ENCODE measurements at places on chromosomes 1 and 21.

- DNase-seq = no peak
- no peak overlapping the region for H3K4me3 ChIP-seq
- no peaks in the 10 kb centered on the region for H3K36me3 ChIP-seq
- H3K27me3 ChIP-seq = peaks cover 37% of the 10 kb centered on the region
- no peak overlapping the region for H3K27ac ChIP-seq
- H3K4me1 ChIP-seq = peaks cover 6% of the 10 kb centered on the region
Measured at GRCh38 chr1:236608930-236609726, 4.8 kb upstream of the HEATR1 start.

DNA sequence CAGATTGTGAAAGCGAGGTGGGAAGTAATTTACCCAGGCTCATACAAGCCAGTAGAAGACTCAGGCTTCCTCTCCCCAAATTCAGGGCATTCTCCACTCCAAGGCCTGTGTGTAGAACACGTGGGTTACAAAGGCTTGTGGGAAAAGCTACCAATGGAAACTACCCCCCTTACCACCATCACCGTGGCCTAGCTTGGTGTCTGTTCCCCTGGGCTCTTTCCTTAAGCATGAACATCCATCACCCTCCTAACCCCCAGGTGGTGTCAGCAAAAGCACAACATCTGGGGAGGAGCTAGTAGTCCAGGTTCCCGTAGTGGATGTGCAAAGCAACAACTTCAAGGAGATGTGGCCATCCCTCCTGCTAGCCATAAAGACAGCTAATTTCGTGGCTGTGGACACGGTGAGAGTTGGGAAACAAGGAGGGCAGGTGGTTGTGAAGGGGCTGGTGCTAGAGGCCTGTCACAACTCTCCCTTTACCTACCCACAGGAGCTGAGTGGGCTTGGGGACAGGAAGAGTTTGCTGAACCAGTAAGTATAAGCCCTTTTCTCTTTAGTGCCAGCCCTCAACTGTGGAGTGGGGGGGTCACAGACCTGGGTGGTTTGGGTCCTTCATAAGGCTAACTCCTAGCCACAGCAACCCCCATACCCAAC, 701 bp upstream of the MUTYH start:
- H3K27ac ChIP-seq = peak overlapping the region; percentile 99
- H3K36me3 ChIP-seq = peaks cover 47% of the 10 kb centered on the region
- H3K4me3 ChIP-seq = peak overlapping the region; percentile 99

DNA sequence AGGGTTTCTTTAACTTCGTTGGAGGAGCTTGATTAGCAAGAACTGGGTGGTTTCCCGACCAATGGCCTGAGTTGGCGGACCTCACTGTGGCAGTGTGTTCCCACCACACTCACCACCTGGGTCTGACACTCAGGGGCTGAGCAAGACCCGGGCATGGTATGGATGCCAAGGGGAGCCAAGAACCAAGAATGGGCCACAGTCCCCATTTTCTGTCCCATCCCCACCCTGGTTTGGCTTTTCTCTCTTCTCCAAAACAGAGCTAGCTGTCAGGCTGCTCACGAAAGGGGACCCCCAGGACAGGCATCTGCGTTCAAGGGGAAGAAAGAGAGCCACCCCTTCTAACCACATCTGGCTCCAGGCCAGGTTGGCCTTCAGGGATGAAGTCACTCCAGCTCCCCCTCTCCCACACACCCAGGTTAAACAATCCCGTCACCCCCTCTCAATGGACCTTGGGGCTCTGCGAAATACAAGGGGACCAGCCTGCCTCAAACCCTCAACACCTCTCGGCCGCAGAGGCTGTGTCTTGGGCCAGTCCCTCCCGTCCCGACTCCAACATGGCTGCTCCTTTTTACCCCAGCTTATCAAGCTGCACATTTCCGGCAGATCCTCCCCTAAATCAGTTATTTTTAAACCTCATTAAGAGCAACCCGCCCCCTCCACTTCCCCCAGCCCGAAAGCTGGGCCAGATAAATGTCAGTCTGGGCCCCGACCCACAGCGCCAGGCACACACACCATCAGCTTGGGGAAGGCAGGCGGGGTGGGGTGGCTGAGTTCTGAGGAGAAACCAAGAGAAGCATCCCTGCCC, 3.4 kb downstream of the TAGLN2 start:
- no peak for DNase-seq
- peak overlapping the region; percentile 99 for H3K27ac ChIP-seq
- peaks cover 61% of the 10 kb centered on the region for H3K36me3 ChIP-seq

DNA sequence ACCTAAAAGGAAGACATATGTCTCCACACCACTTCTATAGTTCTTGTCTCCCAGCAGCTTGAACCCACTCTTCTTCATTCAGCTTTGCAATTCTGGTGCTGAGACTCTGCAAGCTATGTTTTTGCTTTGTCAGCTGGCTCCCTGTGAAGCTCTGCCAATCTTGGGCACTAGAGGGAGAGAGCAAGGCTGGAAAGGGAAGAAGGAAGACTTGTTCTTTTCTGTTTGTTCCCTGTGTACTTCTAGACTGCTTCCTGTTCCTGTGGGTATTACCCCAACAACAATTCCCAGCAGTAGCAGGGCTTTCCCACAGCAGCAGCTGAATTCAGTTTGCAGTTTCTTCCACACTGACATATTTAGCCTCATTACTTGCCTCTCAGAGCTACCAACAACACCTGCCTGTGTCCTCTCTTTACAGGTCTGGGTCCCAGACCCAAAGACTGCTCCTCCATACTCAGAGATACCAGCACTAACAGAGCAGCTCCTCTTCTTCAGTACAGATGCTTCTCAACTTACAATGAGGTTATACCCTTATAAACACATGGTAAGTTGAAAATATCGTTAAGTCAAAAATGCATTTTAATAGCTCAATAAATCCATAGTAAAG, 275.2 kb upstream of the NEGR1 start:
- H3K27ac ChIP-seq = no peak overlapping the region
- DNase-seq = no peak
- H3K4me1 ChIP-seq = no peaks in the 10 kb centered on the region
- H3K36me3 ChIP-seq = no peaks in the 10 kb centered on the region
- no peak overlapping the region for H3K4me3 ChIP-seq
- H3K27me3 ChIP-seq = no peaks in the 10 kb centered on the region

GRCh38 chr1:113783254-113784103, 24.2 kb upstream of the PHTF1 start:
- H3K4me1 ChIP-seq = peaks cover 53% of the 10 kb centered on the region
- H3K27ac ChIP-seq = peak overlapping the region; percentile 98
- H3K4me3 ChIP-seq = peak overlapping the region; percentile 84
- peak; percentile 32 for DNase-seq
- H3K27me3 ChIP-seq = no peaks in the 10 kb centered on the region

DNA sequence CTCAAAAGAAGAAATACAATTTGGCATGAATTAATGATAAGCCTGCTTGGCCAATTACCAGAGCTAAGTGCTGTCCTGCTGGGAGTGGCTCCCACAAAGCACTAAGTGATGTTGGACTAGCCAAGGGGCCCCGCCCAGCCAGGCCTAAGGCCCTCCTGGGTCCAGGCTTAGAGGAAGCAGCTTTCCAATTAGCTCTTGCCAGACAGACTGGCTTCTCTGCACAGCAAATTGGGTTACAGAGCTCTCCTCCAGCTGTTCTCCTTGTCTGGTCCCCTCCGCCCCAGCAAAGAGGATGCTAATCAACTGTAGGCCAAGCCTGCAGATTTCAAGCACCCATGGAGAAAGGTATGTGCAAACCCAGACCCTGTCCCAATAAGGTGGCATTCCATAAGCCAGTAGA, 151.9 kb downstream of the DMRTA2 start:
- H3K4me3 ChIP-seq = no peak overlapping the region
- H3K27ac ChIP-seq = no peak overlapping the region
- no peaks in the 10 kb centered on the region for H3K27me3 ChIP-seq
- H3K4me1 ChIP-seq = no peaks in the 10 kb centered on the region
- no peak for DNase-seq
- no peaks in the 10 kb centered on the region for H3K36me3 ChIP-seq

DNA sequence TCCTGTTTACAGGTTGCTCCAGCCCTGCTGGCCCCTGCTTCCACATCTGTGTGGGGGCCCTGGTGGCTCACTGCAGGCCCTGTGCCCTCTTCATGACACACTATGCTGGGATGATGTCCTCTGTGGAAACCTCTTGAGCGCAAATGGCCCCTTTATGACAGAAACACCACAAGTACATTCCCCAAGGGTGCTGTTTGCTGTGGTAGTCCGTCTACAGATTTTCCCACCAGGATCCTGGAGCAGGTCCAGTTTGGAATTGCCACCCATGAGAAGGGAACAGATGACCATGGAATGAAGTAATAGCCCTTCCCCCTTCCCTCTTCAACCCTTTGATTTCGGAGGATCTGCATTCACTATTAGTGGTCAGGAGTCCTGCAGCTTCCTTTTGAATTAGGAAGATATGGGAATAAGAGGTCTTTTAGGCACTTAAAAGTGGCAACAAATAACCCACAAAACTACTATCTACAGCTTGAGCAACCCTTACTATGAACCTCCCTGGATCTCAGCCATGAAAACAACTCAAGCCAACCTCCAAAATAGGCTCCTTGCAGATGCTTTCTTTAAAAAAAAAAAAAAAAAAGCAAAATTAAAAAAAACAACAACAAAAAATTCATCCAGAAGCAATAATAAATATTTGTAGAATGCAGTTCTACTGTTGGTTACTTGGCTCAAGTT, 121.9 kb upstream of the TSPAN2 start:
- no peaks in the 10 kb centered on the region for H3K4me1 ChIP-seq
- H3K36me3 ChIP-seq = no peaks in the 10 kb centered on the region
- DNase-seq = no peak
- no peak overlapping the region for H3K27ac ChIP-seq
- no peak overlapping the region for H3K4me3 ChIP-seq
- H3K27me3 ChIP-seq = no peaks in the 10 kb centered on the region

GRCh38 chr1:2474933-2475371, 1.1 kb upstream of the PLCH2 start:
- no peaks in the 10 kb centered on the region for H3K27me3 ChIP-seq
- H3K27ac ChIP-seq = no peak overlapping the region
- DNase-seq = no peak
- no peaks in the 10 kb centered on the region for H3K36me3 ChIP-seq
- no peaks in the 10 kb centered on the region for H3K4me1 ChIP-seq

- no peaks in the 10 kb centered on the region for H3K36me3 ChIP-seq
- H3K27me3 ChIP-seq = peaks cover 36% of the 10 kb centered on the region
- peak overlapping the region; percentile 3 for H3K27ac ChIP-seq
- H3K4me1 ChIP-seq = peaks cover 27% of the 10 kb centered on the region
- H3K4me3 ChIP-seq = peak overlapping the region; percentile 13
Measured at GRCh38 chr1:52139817-52140540, 1.9 kb upstream of the ZFYVE9 start.

GRCh38 chr21:25732091-25732760, 2.5 kb downstream of the ATP5PF start:
- H3K4me3 ChIP-seq = peak overlapping the region; percentile 16
- no peak overlapping the region for H3K27ac ChIP-seq
- no peaks in the 10 kb centered on the region for H3K27me3 ChIP-seq

- no peaks in the 10 kb centered on the region for H3K27me3 ChIP-seq
- peaks cover 2% of the 10 kb centered on the region for H3K36me3 ChIP-seq
- H3K4me3 ChIP-seq = no peak overlapping the region
- no peak for DNase-seq
- peaks cover 3% of the 10 kb centered on the region for H3K4me1 ChIP-seq
Measured at GRCh38 chr1:10450836-10451235, 1.0 kb downstream of the CORT start.

- no peak overlapping the region for H3K27ac ChIP-seq
- no peak overlapping the region for H3K4me3 ChIP-seq
- no peaks in the 10 kb centered on the region for H3K4me1 ChIP-seq
- no peaks in the 10 kb centered on the region for H3K27me3 ChIP-seq
Measured at GRCh38 chr1:210764536-210764935, 369.4 kb downstream of the KCNH1 start.

DNA sequence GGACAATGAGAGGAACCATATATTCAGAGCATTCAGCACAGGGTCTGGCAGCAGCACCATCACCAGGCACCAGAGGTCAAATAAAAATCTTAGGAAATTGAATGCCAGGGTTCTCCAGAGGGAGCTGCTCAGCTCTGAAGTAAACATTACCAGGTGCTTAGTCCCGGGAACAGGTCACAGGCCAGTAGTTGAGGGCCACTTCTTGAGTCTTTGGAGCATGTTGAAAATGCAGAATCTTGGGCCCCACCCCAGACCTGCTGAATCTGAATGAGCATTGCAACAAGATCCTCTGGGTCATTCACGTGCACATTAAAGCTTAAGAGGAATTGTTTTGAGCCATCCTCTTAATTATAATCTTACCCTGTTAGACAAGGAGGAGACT, 33.8 kb downstream of the PHC2 start:
- no peak overlapping the region for H3K27ac ChIP-seq
- no peaks in the 10 kb centered on the region for H3K36me3 ChIP-seq
- peaks cover 10% of the 10 kb centered on the region for H3K4me1 ChIP-seq

- DNase-seq = no peak
- H3K4me3 ChIP-seq = no peak overlapping the region
- no peak overlapping the region for H3K27ac ChIP-seq
- no peaks in the 10 kb centered on the region for H3K4me1 ChIP-seq
Measured at GRCh38 chr1:160219062-160219929, 14.1 kb downstream of the PEA15 start.

GRCh38 chr21:25176637-25177412, 430.5 kb downstream of the MRPL39 start:
- no peaks in the 10 kb centered on the region for H3K4me1 ChIP-seq
- H3K36me3 ChIP-seq = no peaks in the 10 kb centered on the region
- H3K4me3 ChIP-seq = no peak overlapping the region
- no peak for DNase-seq
- no peak overlapping the region for H3K27ac ChIP-seq

DNA sequence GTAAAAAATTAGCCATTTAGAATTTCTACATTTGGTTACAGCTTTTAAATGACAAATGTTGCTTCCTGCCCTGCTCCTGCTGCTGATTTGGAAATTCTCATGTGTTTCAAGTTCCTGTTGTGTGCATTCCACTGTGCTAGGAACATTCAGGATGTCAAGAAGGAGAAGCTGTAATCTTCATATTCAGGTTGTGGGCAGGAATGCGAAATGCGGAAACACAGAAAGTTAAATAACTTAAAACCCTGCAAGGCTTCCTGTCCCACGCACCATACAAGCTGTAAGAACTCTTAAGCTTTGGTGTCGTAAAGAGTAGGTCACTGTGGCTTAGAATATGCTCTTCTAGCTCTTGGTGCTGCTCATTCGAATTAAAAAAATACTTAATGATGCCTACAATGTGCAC, 52.6 kb downstream of the S100B start:
- DNase-seq = no peak
- H3K36me3 ChIP-seq = peaks cover 45% of the 10 kb centered on the region
- peaks cover 23% of the 10 kb centered on the region for H3K4me1 ChIP-seq
- H3K4me3 ChIP-seq = peak overlapping the region; percentile 50

DNA sequence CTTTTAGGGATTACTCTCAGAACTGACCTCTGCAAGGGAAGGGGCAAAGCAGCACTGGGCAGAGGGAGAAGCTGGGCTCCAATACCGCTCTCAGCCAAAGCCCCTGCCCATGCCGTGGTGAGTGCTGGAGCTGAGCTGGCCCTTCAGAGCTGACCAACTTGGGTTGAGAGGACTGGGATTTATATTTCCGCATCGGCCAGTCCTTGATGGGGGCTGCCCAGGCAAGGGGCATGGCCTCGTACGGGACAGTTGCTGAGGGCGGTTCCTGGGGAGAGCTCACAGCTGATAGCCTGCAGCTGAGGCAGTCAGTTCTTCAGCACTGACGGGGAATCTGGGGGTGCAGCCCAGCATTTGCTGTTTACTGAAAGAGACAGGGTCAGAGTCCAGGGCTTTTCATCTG, 8.0 kb downstream of the HUNK start:
- DNase-seq = no peak
- no peaks in the 10 kb centered on the region for H3K4me1 ChIP-seq
- no peaks in the 10 kb centered on the region for H3K36me3 ChIP-seq
- H3K27me3 ChIP-seq = peaks cover 18% of the 10 kb centered on the region
- no peak overlapping the region for H3K4me3 ChIP-seq

Measured in T-helper 2 cell treated with Interferon-gamma antibody and Interleukin-4, amounts not matched to agents 5 μg/mL and 100 μg/mL, for 36 hours (primary cell).